Activated CD4-positive, alpha-beta T cell treated with anti-CD3 and anti-CD28 coated beads, Interleukin-2, amount 50 U/mL, for 1 hour (primary cell): ENCODE measurements at places on chromosomes 2 and 18.

DNA sequence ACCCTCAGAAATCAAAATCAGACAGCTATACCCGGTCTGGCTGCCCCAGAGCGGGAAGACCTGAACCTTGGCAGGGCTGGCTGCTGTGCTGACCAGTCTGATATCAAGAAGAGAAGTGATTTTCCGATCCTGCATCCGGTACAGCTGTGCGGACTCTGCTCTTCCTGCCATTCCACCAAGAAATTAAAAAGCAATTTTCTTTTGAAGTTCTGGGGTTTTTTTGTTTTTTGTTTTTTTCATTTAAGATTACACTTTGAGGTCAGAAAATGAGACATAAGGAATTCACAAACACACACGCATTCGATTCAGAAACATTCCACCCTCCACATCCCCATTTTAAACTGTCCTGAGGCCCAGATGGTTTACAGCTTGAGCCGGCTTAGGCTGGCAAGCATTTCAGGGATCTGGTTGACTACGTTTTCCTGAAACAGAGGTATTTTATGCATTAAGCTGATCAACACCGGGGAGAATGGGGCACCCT, 156.5 kb downstream of the COL6A3 start:
- no peak for DNase-seq

- no peak for DNase-seq
These were observed 13.6 kb downstream of the NDUFS1 start for GRCh38 chr2:206145665-206146064.

- DNase-seq = no peak
These were observed 72.3 kb upstream of the RAB12 start for GRCh38 chr18:8536922-8537321.

GRCh38 chr2:27991146-27991545, 100.6 kb downstream of the BABAM2 start:
- DNase-seq = no peak
